ENCODE measurements at places on chromosomes 11 and 22.

- DNase-seq = peak; percentile 38
These were observed 185.3 kb upstream of the ISX start for GRCh38 chr22:34880662-34881061.

DNA sequence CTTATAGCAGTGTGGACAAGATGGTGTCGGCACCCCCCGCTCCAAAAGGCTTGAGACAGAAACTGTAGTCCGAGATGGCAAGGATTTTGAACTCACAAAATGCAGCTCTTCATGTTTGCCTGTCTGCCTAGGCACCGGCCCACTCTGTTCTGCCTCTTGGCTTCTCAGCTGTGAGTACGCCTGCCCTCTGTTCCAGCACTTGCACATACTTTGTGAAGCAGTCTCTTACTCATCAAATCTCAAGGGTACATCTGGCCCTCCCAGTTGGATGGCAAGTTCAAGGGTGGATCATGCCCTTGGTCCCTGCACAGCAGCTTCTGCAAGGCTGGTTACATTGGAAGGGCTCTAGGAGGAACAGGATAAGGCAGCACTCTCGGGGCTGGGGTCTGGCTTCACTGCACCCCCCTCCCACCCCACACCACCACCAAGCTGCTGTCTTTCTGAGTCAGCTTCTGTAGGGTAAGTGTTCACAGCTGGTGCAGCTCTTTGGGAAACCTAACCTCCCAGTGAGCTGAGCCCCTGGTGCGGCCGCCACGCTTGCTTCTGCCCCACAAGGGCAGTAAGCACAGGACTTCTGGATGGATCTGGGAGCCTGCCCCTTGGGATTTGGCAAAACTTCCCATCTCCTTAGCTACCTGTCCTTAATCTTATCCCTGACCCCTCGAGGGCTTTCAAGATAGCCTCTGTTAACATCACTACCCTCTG, 37.2 kb downstream of the FAM83F start:
- DNase-seq = peak; percentile 50

DNA sequence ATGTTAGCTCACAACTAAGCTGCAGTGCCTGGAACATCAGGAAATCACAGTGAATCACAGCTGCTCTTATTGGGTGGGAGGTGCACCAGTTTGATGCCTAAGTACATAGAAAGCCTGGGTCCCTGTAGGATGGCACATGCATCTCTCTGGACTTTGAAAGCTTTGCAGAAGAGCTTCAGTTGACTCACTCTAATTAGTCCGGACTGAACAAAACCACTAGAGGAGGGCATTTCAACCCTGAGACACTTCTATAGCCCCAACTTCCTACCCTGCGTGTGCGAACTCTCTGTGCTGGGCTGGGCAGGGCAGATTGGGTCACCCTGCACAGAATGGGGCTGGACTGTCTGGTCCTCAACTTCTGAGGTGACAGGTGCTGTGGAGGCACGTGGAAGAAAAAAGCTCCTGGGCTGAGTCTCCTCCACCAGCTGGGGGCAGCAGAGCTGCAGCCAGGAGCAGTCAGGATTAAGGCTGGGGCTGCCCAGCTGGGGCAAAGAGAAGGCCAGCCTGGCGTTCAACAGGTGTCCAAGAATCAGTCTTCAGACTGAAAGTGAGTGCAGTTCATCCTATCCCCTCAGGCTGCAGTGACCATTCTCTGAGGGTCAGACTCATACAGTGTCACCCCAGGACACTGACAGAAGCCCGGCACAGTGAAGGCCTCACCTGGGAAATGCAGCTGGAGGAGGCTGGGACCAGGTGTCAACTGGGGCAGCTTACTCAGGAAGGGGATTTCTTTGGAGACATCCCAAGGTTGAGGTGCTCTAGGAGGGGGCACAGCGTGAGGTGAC, 22.1 kb downstream of the GGTLC2 start:
- peak; percentile 35 for DNase-seq

DNA sequence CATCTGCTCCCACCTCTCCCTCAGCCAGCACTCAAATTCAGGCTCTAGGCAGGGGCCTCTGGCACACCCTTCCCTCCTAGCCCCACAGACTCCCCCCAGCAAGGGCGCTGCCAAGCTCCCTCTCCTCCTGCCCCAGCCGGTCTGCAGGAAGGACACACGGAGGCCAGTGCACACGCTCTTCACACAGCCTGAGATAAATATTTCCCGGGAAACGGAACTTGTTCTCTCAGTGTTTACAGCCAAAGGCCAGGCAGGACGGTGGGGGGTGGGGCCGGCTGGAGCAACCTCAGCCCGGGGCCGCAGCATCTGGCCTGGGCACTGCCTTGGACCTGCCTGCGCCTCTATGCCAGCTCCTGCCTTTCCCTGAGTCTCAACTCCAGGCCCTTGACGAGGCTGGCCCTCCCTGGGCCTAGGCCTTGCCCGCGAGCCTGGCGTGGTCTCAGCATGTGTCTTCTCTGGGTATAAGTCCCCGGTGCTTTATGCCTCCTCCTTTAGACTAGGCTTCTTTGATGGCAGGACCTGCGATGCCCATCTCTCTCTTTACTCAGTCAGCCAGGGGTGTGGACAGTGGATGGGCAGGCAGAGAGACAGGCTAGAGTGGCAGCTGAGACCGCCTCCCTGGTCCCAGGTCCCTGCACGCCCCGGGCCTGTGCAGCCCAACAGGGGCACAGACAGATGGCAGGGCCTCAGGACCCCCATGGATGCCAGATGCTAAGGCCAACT, 48.4 kb downstream of the PDE2A start:
- peak; percentile 37 for DNase-seq

DNA sequence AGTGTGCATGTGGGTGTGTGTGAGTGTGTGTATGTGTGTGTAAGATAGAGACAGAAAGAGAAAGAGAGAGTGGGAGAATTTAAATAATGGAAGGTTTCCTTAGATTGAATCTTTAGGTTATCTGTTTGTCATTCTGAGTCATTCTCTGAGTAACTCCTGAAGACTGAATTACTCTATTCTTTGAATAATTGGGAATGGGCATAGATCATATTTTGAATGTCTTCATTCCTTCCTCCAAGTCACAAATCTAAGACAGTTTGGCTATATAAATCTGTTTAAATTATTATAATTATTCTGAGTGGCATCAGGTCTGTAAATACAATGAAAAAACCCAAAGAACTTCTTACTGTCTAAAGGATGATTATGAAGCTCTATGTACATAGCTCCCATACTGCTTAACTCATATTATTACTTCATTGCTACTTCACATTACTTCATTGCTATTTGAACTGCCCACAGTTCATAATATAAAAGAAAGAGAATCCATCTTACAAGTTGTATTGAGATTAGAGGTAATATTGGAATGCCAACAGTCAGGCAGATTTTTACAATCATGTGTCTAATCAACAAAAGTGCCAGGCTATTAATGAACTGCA, 346.6 kb upstream of the CCDC179 start:
- DNase-seq = no peak

- DNase-seq = no peak
These were observed 4.2 kb downstream of the THYN1 start for GRCh38 chr11:134248910-134249480.

GRCh38 chr22:45880091-45880715, 96.8 kb downstream of the WNT7B start:
- DNase-seq = no peak

- DNase-seq = no peak
These were observed 1.0 kb downstream of the RAPSN start for GRCh38 chr11:47447906-47448305.

GRCh38 chr11:67648796-67649613, 1.5 kb downstream of the ACY3 start:
- no peak for DNase-seq

- no peak for DNase-seq
These were observed 133.4 kb downstream of the SWAP70 start for GRCh38 chr11:9797300-9797699.
